ACHN (cell line): ENCODE measurements at places on chromosomes 1 and 21.
A peak's percentile ranks its signal among the peaks of the same experiment; 100 is the strongest.

GRCh38 chr1:233503366-233503954, 110.4 kb upstream of the KCNK1 start:
- DNase-seq, result no peak

DNA sequence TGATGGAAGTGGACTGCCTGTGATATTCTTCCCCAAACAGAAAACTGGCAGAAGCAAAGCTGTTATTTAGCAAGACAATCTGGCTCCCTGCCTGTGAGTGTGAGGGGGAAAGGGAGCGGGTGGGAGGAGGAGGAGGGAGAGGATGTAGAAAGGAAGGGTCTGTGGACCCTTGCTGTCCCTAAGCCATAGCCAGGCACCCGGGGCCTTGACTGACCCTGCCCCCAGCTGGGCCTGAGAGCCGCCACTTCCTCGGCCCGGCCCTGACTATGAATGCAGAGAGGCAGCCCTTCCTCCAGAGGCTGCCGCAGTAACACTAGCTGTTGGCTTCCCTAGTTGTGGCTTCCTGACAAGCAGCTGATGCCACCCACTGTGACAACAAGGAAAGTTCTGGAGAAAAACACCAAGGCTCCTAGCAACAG, 13.9 kb downstream of the PLA2G2F start:
- no peak for DNase-seq

DNA sequence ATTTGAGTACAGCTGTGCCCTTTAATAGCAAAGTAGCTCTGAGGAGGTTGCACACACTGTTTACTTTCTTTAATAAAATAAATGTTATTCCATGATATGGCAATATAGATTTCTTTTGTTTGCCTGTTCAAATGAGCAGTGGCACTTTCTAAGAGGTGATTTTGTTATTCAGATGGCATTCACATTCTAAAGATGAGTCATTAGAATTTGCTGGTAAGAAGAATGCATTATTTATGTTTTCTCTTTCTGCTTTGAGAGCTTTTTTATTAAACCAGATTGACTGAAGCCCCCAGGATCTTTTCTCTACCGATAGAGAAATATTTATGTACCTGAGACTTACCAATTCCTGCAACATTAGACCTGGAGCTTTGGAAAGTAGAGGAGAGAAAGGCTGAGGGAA, 11.2 kb upstream of the LEPR start:
- no peak for DNase-seq

- peak; percentile 46 for DNase-seq
These were observed at the start of gene SUSD4 for GRCh38 chr1:223363856-223364684. SUSD4 (minus strand) TSS chr1:223364176; CDS start chr1:223363425, 751 bp downstream.

GRCh38 chr1:67044631-67045270, 9.2 kb downstream of the SLC35D1 start:
- no peak for DNase-seq
